Temporal lobe (tissue), 4 donors: ENCODE measurements at places on chromosomes 2 and 18. TPM values are rescaled to one million over a fixed set of nuclear protein-coding genes. Genes with fewer than 3 reads are reported as not detected.

The IL1RN gene
- total RNA-seq = not detected

The ANKRD53 gene
- total RNA-seq = 2.7 TPM

The C1D gene
- 14.0 TPM for total RNA-seq

The RGPD4 gene
- 0.25 TPM for total RNA-seq

The DIPK1C gene
- 5.2 TPM for total RNA-seq

The CHRNA1 gene
- total RNA-seq = not detected

The DQX1 gene
- 0.98 TPM for total RNA-seq

The CERKL gene
- total RNA-seq = 1.2 TPM

The ASTL gene
- not detected for total RNA-seq

The IL36RN gene
- not detected for total RNA-seq

The SPDYA gene
- 1.5 TPM for total RNA-seq

The WDR54 gene
- 32.9 TPM for total RNA-seq

The AQP12B gene
- not detected for total RNA-seq

The CFAP221 gene
- total RNA-seq = 6.4 TPM

The EGR4 gene
- total RNA-seq = not detected

The LAMA3 gene
- 2.5 TPM for total RNA-seq

The CD207 gene
- total RNA-seq = not detected

The GALR1 gene
- total RNA-seq = under 0.01 TPM

The ALKAL2 gene
- total RNA-seq = not detected

The IFIH1 gene
- 1.7 TPM for total RNA-seq

The MALL gene
- 1.5 TPM for total RNA-seq

The DLX1 gene
- 20.2 TPM for total RNA-seq

The IL1F10 gene
- total RNA-seq = not detected
